ENCODE measurements at places on chromosomes 12 and 14. TPM values are rescaled to one million over a fixed set of nuclear protein-coding genes. Genes with fewer than 3 reads are reported as not detected.

The TPPP2 gene
- total RNA-seq: not detected

The GXYLT1 gene
- total RNA-seq: 22.5 TPM

The C12orf50 gene
- not detected for total RNA-seq

The ASB2 gene
- total RNA-seq: 1.8 TPM

The A2ML1 gene
- total RNA-seq: 9.8 TPM

GRCh38 chr12:98612696-98613334 lies 19.3 kb downstream of the SLC25A3 start:
- H3K4me1 ChIP-seq: no peaks in the 10 kb centered on the region
- H3K27ac ChIP-seq: peak overlapping the region; percentile 30
- no peak overlapping the region for H3K4me3 ChIP-seq
- no peaks in the 10 kb centered on the region for H3K27me3 ChIP-seq

DNA sequence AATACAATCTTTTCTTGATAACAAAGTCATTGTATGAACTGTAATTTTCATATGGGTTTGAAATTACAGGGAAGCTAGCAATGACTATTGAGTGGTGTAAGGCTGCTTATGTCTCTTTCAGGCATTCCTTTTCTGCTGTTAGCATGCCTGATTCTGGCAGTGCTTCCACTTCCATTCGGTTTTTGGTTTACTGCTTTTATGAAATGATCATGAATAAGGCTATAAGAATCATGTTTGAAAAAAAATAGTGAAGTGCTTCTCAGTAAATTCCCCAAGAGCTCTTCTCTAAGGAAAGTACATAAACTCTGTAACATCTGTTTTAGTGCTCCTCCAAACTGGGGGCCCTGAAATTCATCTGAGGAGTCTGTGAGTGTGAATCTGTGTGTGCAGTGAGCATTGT lies 434.0 kb upstream of the RGS6 start:
- H3K27ac ChIP-seq: no peak overlapping the region
- H3K4me3 ChIP-seq: no peak overlapping the region
- DNase-seq: no peak
- H3K4me1 ChIP-seq: peaks cover 26% of the 10 kb centered on the region
- no peaks in the 10 kb centered on the region for H3K36me3 ChIP-seq

GRCh38 chr12:51972849-51973273 lies 21.4 kb downstream of the ACVR1B start:
- H3K36me3 ChIP-seq: peaks cover 24% of the 10 kb centered on the region
- H3K4me1 ChIP-seq: peaks cover 39% of the 10 kb centered on the region
- no peak overlapping the region for H3K27ac ChIP-seq
- no peaks in the 10 kb centered on the region for H3K27me3 ChIP-seq
- H3K4me3 ChIP-seq: no peak overlapping the region
- peak; percentile 35 for DNase-seq

GRCh38 chr14:75960231-75960630 lies 21.6 kb downstream of the TGFB3 start:
- H3K27ac ChIP-seq: no peak overlapping the region
- no peak for DNase-seq
- H3K4me1 ChIP-seq: no peaks in the 10 kb centered on the region
- H3K27me3 ChIP-seq: no peaks in the 10 kb centered on the region
- H3K4me3 ChIP-seq: no peak overlapping the region

- no peak for DNase-seq
- no peaks in the 10 kb centered on the region for H3K27me3 ChIP-seq
- H3K36me3 ChIP-seq: no peaks in the 10 kb centered on the region
- H3K4me1 ChIP-seq: no peaks in the 10 kb centered on the region
- H3K27ac ChIP-seq: no peak overlapping the region
These were observed 38.3 kb downstream of the LRCOL1 start for GRCh38 chr12:132572106-132572505.

GRCh38 chr14:45145214-45145613 lies 9.5 kb downstream of the FANCM start:
- no peaks in the 10 kb centered on the region for H3K27me3 ChIP-seq
- DNase-seq: no peak
- no peaks in the 10 kb centered on the region for H3K4me1 ChIP-seq
- no peak overlapping the region for H3K4me3 ChIP-seq
- H3K27ac ChIP-seq: no peak overlapping the region

- H3K4me3 ChIP-seq: no peak overlapping the region
- no peaks in the 10 kb centered on the region for H3K4me1 ChIP-seq
- H3K27ac ChIP-seq: no peak overlapping the region
- no peak for DNase-seq
These were observed 40.0 kb downstream of the ZFYVE1 start for GRCh38 chr14:72986857-72987256.

DNA sequence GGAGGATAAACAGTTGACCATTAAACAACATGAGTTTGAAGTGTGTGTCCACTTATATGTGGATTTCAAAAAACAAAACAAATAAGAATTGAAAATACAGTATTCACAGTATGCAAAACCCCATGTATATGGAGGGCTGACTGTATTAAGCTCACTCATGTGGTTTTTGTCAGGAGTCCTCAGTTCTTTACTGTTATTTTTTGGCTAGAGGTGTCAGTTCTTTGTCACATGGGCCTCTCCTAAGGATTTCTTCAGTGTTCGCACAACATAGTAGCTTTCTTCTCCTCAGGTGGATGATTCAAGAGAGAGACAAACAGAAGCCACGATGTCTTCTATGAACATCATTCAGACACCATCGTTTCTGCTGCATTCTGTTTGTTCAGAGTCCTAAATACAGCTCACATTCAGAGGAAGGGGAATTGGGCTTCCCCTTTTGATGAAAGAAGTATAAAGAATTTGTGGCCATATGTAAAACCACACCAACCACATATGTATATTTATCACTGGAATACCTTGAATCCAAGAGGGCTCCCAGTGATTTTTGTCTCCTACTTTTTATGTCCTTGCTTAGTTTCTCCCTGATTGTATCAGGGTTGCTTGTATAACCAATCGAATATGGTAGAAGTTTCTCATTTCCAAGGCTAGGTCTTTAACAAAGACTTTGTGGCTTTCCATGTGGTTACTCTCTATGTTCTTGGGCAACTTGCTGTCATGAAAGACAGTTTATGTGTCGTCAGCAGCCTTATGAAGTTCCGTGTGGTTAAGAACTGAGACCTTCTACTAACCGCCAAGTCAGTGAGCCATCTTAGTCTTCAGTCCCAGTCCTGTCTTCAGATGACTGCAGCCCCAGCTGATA lies 18.9 kb downstream of the MNAT1 start:
- H3K36me3 ChIP-seq: no peaks in the 10 kb centered on the region
- no peak overlapping the region for H3K27ac ChIP-seq
- H3K4me1 ChIP-seq: no peaks in the 10 kb centered on the region
- no peak overlapping the region for H3K4me3 ChIP-seq

- no peak overlapping the region for H3K27ac ChIP-seq
- no peaks in the 10 kb centered on the region for H3K27me3 ChIP-seq
- H3K4me3 ChIP-seq: no peak overlapping the region
- no peak for DNase-seq
- H3K36me3 ChIP-seq: no peaks in the 10 kb centered on the region
These were observed 92.8 kb upstream of the TMCC3 start for GRCh38 chr12:94743174-94743573.

DNA sequence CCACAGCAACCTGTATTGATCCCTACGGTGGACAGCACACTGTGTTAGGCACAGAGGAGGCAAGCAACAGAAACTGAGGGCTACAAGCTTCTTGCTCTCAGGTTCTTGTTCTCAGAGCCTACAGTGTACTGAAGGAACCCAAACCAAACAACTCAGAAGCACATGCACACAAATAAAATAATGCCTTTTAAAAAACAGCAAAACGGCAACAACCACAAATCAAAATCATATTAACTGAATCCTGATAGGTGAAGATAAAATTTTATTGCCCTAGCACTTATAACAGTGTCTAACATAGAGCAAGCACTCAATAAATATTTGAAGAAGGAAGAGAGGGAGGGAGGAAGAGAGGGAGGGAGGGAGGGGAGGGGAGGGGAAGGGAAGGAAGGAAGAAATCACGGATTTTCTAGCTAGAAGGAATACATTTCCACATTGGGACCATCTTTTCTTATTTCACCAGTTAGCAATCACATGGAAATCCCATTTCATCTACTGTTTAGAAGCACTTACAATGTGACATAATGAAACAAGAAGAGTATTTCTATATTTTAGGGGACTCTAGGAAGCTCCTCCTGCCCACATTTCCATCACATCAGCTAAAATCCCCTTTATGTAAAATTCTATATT lies 27.2 kb downstream of the DMAC2L start:
- H3K27me3 ChIP-seq: no peaks in the 10 kb centered on the region
- H3K36me3 ChIP-seq: no peaks in the 10 kb centered on the region
- H3K4me3 ChIP-seq: no peak overlapping the region
- H3K4me1 ChIP-seq: peaks cover 49% of the 10 kb centered on the region

DNA sequence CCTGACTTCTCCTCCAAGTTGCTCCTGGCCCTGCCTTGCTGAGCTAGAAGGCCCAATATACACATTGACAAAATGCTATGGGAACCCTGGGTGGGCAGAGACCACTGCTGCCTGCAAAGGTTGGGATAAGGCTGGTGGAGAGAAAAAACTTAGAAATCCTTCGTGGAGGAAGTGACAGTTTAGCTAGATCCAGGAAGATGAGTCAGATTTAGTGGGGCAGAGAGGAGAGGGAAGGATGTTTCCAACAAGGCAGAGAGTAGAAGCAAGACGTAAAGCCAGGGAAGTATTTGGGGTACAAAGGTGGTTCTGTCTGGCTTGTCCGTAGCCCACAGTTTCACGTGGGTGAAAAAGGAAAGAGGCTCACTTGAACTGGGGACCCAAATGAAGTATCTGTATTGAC lies 69.0 kb upstream of the CLMN start:
- peaks cover 3% of the 10 kb centered on the region for H3K4me1 ChIP-seq
- DNase-seq: no peak
- H3K4me3 ChIP-seq: no peak overlapping the region
- H3K27ac ChIP-seq: no peak overlapping the region
- no peaks in the 10 kb centered on the region for H3K27me3 ChIP-seq

DNA sequence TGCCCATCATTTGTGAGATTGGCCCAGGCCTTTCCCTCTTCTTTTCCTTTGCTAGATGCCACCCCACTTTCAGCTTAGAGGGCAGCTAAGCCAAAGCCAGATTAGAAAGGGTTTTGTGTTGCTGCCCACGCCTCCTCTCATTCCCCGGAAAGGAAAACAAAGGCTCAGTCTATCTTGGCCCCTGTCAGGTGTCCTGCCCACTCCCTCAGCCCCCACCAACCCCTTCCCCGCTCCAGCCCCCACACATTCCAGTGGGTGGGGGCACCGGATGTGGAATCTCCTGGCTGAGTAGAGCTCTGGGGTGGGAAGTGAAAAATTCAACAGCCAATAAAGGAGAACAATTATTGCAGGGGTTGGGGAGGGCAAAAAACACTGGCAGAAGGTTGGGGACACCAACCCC lies 2.2 kb downstream of the BLOC1S1 start:
- H3K36me3 ChIP-seq: no peaks in the 10 kb centered on the region
- H3K4me3 ChIP-seq: peak overlapping the region; percentile 0
- DNase-seq: no peak
- peak overlapping the region; percentile 94 for H3K27ac ChIP-seq
- no peaks in the 10 kb centered on the region for H3K27me3 ChIP-seq
- H3K4me1 ChIP-seq: peaks cover 85% of the 10 kb centered on the region

- DNase-seq: no peak
- no peak overlapping the region for H3K4me3 ChIP-seq
- H3K27ac ChIP-seq: no peak overlapping the region
- H3K36me3 ChIP-seq: no peaks in the 10 kb centered on the region
- no peaks in the 10 kb centered on the region for H3K27me3 ChIP-seq
These were observed 103.6 kb upstream of the LRIG3 start for GRCh38 chr12:59023861-59024424.

DNA sequence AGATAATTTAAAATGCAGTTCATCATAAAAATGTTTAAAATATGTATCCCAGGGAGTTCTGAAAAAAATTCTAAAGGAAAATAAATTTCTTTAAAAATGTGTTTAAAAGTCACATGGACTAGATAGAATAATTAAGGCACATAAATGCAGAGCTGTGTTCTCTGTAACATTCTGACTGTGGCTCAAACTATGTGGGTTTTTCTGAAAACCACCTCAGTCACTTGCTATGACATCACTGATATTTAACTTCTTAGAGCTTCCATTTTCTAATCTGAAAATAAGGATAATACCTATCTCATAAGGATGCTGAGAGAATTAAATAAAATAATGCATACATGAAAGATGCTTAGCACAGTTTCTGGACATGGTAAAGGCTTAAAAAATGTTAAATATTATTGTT lies 107.3 kb downstream of the SLC41A2 start:
- no peak overlapping the region for H3K4me3 ChIP-seq
- peaks cover 3% of the 10 kb centered on the region for H3K36me3 ChIP-seq
- H3K4me1 ChIP-seq: no peaks in the 10 kb centered on the region
- H3K27me3 ChIP-seq: no peaks in the 10 kb centered on the region
- no peak for DNase-seq

GRCh38 chr12:104551313-104551931 lies 94.7 kb downstream of the CHST11 start:
- no peaks in the 10 kb centered on the region for H3K27me3 ChIP-seq
- DNase-seq: no peak
